ENCODE measurements at places on chromosomes 6 and 20.
A peak's percentile ranks its signal among the peaks of the same experiment; 100 is the strongest.

DNA sequence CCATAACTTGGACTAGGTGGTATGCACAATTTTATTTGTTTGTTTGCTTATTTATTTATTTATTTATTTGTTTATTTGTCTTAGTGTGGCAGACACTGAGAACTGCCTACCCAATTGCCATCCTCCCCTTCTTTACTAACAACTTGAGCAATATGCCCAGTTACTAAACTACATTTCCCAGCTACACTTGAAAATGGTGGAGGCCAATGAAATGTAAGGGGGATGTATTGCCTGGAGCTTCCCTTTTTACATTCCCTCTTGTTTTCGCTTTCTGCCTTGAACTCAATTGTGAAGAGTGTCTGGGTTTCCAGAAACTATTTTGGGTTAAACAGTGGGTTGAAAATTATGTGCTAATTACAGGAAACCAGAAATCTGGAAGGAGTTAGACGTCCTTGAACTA lies 152.7 kb upstream of the FKBP1C start:
- peak; percentile 46 for DNase-seq

- no peak for DNase-seq
These were observed 54.7 kb downstream of the ELOVL5 start for GRCh38 chr6:53294095-53294494.

DNA sequence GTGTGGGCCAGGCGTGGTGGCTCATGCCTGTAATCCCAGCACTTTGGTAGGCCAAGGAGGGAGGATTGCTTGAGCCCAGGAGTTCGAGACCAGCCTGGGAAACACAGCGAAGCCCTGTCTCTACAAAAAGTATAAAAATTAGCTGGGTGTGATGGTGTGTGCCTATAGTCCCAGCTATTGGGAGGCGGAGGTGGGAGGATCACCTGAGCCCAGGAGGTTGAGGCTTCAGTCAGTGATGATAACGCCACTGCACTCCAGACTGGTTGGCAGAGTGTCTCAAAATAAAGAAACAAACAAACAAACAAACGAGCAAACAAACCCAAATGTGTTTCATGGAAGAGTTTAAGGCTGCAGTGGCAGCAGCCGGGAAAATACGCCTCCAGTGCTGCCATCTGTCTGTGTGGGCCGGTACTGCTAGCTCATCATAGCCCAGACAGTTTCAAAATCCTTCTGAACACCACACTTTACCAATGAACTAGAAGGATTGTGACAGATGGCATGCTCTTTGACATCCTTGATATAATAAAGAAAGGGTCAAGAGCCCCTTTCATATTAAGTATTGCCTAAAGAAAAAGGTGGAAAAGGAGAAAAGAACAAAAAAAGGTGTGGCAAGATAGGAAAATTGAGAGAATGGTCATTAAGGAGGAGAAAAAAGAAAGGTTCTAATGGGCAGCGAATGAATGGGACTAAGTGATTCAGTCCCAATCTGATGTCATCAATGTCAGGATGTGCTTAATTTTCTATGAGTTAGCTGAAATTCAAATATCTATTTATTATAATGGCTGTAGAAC lies 298.6 kb downstream of the SYNE1 start:
- peak; percentile 16 for DNase-seq

- no peak for DNase-seq
These were observed 29.7 kb downstream of the RPP40 start for GRCh38 chr6:4973982-4974745.

DNA sequence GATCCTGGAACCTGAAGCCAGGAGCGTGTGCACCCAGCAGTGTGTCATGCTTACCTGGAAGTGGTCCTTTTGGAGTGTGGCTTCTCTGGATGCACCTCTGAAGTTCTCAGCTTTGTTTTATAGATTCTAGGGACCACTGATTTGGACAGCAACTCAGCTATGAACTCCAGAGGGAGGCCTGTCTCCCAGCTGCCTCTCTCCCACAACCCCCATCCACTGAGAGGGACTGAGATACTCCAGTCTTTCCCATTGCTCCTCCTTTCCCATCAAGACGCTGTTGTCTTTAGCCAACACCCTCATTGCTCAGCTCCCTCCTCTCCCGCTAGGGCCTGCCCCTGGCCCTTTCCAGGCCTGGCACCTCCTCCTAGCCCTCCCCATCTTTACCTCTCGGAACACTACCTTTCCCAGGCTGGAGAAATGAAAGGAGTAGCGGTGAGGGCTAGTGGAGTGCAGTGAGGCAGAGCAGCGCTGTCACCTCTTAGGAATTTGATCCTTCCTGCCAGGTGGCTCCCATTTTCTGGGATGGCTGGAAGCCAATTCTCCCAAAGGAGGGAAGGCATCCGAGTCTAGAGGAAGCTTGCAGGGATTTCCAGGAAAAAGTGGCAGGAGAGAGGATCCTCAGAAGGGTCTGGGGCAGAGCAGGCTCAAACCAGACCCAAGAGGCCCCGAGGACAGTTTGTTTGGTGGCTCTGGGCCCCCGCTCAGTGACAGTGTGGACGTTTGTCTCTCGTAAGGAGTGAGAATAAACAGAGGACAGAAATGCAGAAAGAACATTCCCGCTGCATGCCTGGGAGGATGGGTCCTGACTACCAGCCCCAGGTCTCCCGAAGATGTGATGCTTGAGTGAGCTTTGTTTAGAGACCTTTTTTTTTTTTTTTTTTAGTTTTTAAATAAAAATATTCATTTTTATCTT lies at the start of gene LRRN4:
Gene LRRN4 (minus strand): TSS at position 285 of the 913 bp plus-strand sequence. CDS start 1,261 bp downstream, outside the sequence.
- DNase-seq, result no peak

GRCh38 chr20:50323777-50324775 lies 133.4 kb downstream of the CEBPB start:
- no peak for DNase-seq

DNA sequence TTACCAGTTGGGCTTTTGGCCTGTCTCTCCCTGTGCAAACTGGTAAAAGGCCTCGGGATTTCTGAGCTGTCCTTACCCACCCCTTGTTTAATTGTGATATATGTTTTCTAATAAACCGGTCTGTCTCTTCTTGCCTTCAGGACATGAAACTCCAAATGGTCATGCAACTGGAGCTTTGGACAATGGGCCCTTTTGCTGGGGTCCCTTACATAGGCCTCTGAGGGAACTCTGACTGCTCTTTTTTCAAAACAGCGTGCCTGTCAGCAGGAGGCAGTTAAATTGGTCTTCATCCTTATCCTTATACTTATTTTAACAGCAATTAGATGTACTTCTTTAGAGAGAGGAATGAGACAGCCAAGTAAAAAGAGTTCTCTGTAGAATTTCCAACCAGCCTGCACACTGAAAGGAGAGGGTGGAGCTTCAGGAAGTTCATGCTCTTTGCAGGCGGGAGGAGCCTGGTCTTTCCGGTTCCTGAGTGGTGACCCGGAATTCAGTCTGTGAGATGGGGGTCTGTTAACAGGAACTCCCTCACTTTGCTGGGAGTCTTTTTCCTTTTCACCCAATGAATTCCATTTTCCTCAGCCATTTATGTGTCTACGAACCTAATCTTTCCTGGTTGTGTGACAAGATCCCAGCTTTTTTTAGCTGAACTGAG lies 299.6 kb upstream of the GJE1 start:
- no peak for DNase-seq

GRCh38 chr6:13351271-13351670 lies 22.9 kb upstream of the TBC1D7 start:
- DNase-seq, result no peak

- DNase-seq, result no peak
These were observed 395.7 kb downstream of the PRKN start for GRCh38 chr6:162331911-162332310.

All from HL-60 (cell line).